ENCODE measurements at places on chromosomes 16 and 17.

DNA sequence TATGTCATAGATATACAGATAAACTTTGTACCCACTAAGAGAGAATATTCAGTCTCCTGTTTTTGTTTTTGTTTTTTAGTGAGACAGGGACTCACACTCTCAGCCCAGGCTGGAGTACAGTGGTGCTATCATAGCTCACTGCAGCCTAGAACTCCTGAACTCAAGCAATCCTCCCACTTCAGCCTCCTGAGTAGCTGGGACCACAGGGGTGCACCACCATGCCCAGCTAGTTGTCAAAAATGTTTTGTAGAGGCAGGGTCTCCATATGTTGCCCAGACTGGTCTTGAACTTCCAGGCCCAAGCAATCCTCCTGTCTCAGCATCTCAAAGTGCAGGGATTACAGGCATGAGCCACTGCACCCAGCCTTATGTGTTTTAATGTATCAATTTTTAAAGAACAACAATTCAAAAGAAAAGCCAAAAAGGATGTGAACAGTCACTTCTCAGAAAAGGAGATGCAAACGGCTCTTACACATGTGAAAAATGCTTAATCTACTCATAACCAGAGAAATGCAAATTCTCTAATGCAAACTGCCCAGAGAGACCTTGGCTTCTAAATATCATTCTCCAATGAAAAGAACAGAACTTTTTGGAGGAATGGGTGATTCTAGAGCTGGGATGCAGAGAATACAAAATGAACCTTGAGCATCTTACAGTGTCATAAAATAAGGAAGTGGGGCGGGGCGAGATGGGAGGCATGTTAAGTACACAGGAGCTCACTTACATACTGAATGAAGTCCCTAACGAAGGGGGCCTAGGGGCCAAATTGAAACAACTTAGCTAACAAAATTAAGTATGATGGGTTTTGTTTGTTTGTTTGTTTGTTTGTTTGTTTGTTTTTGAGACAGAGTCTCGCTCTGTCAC lies 7.3 kb upstream of the CMTM3 start:
- DNase-seq, result no peak

- no peak for DNase-seq
These were observed 63.9 kb downstream of the TNRC6C start for GRCh38 chr17:78022425-78022824.

DNA sequence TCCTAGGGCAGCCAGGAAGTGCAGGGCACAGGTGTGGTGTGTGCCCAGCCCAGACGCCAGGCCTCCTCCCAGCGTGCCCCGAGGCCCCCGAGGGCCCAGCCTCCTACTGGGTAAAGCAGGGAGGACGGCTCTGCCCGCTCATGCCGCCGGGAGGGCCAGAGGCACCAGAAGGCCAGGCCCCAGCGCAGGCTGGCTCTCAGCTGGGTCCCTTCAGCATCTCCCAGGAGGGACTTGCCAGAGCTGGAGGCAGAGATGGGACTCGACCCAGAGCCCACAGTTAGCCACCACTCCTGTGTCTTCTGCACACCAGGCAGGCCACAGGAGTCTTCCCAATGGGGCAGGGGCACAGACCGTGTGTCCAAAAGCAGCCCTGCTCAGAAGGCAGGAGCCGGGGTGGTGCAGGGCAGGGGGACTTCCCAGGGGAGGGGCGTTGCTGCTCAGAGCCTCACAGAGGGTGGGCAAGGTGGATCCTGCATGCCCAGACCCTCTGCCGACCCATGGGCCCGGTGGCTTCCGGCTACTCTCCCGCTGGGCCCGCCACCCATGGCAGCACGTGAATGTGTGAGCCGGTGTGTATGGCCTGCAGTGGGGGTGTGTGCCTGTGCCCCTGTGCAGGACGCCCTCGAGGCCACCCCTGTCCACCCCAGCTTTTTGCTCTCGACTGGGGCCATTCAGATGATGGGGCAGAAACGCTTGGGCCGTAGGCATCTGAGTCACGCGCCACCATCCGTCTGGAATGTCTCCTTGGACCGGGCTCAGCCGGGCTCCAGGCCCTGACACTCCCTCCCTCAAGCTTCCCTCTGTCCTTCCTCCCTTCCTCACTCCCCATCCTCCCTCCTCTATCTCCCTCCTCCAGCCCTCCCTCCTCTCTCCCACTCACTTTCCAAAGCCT lies 5.7 kb upstream of the ZNF469 start:
- no peak for DNase-seq

DNA sequence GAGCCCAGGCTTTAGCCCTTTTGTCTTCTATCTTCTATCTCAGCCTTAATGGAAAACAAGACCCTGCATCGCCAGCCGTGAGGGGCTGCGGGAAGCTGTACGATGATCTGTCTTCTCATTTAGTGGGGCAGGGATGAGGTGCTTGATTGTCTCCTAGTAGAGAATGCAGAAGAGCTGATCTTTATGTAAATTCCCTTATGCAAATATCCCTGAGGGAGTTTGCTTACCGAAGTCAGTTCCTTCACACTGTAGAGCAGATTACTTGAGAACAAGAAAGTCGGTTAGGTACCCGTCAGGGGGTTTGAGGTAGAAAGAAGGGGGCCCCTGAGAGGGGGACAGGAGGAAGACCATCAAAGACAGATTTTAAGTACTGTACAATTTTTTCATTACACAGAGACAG lies 66.2 kb downstream of the IRF8 start:
- DNase-seq, result no peak

GRCh38 chr16:49712542-49712941 lies 143.4 kb downstream of the ZNF423 start:
- DNase-seq, result no peak

GRCh38 chr17:66892246-66892645 lies 57.3 kb downstream of the CACNG5 start:
- no peak for DNase-seq

DNA sequence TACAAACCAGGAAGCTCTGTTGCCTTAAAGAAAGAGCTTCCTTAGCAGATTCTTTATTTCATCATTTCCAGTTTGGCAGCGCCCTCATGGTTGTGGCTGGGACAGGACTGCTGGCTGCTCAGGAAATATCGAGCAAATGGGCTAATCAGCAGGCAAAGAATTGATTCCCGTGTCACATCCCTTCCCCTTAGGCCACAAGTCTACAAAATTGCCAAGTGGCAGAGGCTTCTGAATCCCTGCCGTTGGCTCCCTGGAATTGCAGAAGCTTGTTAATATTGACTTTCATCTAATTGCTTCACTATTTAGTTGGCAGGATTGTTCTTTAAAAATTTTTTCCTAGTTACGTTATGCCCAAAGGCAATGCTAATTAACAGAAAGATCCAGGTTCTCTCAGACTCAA lies 456.3 kb upstream of the ERCC4 start:
- no peak for DNase-seq

GRCh38 chr16:24214992-24215391 lies 41.1 kb upstream of the CACNG3 start:
- DNase-seq, result no peak

- no peak for DNase-seq
These were observed 4.6 kb downstream of the FOXJ1 start for GRCh38 chr17:76136276-76137000.

- no peak for DNase-seq
These were observed 121.0 kb downstream of the C16orf95 start for GRCh38 chr16:87196231-87196630.

DNA sequence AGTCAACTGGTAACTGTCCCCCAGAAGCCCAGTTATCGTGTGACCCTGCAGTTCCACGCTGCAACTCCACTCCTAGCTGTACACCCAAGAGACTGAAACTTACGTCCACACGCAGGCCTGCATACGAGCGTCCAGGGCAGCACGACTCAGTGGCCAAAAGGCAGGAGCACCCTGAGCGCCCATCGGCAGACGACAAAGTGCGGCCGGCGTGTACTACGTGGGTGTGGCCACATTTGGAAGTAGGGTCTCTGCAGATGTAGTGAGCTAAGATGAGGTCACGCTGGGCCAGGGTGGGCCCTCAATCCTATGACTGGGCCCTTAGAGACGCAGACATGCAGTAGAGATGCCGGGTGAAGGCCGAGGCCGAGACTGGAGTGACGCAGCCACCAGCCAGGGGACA lies 13.5 kb downstream of the GALNS start:
- no peak for DNase-seq

- DNase-seq, result no peak
These were observed 11.4 kb upstream of the MRPS23 start for GRCh38 chr17:57861000-57861789.

DNA sequence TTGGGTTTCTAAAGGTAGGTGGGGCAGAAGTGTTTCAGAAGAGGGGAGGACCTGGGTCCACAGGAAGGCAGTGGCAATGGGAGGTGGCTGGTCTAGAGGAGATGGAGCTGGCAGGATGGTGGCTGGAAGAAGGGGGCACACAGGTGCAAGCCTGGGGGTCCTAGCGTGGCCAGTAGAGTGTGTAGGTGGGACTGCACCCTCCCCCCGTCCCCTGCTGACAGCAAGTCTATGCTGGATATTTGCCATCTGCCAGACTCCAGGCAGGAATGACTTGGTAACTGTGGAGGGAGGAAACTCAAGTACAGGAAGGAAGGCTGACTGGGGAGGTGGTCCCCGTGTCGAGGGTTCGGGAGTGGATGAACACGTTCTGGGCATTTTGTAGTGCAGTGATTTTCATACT lies 8.6 kb downstream of the MED9 start:
- no peak for DNase-seq

- no peak for DNase-seq
These were observed 27.2 kb downstream of the LLGL2 start for GRCh38 chr17:75552425-75553294.

GRCh38 chr17:80198144-80198661 lies 21.9 kb downstream of the SGSH start:
- no peak for DNase-seq

- DNase-seq, result no peak
These were observed 33.3 kb downstream of the PKD1L3 start for GRCh38 chr16:71966932-71967331.

GRCh38 chr17:17999364-18000029 lies 26.8 kb downstream of the DRC3 start:
- DNase-seq, result no peak

- DNase-seq, result no peak
These were observed 7.5 kb downstream of the C16orf90 start for GRCh38 chr16:3487521-3488410.

- no peak for DNase-seq
These were observed 924 bp downstream of the ZNF598 start for GRCh38 chr16:2008631-2009163.

GRCh38 chr17:17539591-17539990 lies 43.4 kb upstream of the RASD1 start:
- no peak for DNase-seq

DNA sequence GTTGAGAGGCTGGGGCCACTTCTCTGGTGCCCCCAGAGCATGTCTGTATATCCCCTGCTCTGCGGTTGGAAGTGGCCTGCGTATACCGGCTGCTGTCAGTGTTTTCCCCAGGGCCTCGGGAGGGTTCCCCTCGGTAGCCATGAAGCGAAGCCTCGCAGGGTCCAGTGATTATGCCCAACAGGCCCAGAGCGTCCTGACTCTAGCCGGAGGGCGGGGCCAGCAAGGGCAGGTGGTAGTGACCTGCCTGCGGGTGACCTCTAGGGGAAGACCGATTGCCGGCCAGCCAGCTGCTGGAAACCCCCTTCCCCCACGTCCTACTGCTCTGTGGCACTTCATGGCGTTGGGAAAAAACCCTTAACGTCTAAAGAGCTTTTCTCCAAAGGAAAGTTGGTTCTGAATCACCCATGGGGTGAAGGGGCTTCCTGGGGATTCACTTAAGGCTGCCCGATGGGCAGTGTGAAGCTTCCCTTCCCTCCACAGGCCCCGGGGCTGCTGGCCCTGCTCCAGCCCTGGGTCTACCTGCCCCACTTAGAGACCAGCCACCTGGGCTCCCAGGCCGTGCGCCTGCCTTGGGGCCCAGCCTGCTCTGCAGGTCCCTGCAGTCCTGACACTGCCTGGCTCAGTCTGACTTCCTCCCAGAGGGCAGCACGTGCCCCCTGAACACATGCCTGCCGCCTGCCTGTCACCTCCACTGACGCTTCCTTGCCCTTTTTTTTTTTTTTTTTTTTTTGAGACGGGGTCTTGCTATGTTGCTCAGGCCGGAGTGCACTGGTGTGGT lies 72.8 kb downstream of the SOCS1 start:
- no peak for DNase-seq

DNA sequence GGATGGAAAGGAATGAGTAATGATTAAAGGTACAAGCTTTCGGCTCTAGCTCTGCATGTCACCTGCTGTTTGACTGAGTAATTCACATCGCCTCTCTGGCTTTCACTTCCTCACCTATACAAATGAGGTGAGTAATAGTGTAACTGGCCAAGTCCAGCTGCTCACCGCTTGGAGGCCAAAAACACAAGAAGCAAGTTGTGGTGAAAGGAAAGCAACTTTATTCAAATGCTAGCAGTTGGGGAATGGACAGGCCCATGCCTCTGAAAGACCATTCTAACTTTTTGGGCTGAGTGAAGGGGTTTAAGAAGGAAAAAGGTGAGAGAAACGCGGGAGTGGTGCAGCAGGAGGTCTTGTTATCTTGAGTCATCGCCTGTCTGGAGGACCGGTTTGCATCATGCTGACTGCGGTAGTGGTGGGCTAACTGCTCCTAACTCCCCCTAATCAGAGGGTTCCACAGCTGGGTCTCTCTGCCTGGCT lies 45.7 kb upstream of the CSNK2A2 start:
- DNase-seq, result no peak

DNA sequence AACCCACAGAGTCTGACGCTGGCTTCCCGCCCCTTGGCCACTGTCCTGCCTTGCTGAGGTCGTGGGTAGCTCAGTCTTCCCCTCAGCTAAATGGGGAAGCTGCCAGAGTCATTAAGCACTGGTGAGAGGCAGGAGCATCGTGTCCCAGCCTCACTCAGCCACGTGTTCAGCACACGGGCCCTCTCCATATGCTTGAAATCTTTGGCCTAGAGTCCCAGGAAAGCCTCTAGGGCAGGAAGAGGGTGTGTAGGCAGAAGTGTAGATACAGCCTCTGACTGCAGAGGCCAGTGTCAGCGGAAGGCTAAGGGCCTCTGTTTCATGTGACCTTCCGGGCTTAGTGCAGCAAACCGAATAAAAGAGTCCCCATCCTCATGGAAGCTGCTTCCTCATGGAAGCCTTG lies 4.1 kb downstream of the DHODH start:
- DNase-seq, result no peak

GRCh38 chr16:58088091-58088490 lies 41.1 kb downstream of the CFAP20 start:
- no peak for DNase-seq

DNA sequence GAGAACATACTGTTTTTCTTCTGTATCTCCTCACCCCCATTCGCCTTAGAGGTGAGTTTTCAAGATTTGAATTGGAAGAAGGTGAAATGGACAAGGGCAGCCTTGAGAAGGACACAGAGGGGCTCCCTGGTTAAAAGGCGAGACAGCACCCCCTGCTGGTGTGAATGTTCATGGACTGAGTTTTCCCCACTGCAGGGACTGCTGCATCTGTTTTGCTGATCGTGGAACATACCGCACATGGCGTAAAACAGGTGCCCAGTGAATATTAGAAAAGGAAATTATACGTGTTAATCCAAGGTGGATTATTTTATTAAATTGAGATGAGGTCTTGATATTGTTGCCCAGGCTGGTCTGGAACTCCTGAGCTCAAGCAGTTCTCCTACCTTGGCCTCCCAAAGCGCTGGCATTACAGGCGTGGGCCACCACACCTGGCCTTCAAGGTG lies 54.5 kb downstream of the NDE1 start:
- DNase-seq, result peak; percentile 61

GRCh38 chr16:50928065-50928464 lies 186.2 kb downstream of the CYLD start:
- no peak for DNase-seq
